ENCODE measurements at places on chromosomes 12 and 14.

DNA sequence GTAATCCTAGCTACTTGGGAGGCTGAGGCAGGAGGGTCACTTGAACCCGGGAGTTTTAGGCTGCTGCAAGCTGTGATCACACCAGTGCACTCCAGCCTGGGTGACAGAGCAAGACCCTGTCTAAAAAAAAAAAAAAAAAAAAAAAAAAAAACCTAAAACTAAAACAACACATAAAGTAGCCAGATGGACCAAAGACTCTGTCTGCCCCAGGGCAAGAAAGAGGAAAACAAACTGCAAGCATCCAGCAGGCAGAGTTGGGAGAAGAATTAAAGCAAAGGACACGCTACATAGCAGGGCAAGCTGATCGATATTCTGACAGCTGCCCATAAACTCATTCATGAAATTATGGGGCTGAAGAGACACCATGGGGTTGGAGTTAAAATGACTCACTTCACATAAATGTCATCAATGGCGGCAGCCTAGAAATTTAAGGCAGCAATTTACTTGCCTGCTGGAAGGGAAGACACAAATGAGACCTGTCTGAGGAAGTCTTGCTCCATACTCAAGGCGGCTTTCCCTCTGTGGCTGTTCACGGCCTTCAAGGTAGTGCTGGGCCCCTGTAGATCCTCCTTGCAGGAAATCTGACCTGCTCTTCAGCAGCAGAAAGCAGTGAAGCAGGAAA lies 259.1 kb upstream of the FKBP4 start:
- no peak for DNase-seq

DNA sequence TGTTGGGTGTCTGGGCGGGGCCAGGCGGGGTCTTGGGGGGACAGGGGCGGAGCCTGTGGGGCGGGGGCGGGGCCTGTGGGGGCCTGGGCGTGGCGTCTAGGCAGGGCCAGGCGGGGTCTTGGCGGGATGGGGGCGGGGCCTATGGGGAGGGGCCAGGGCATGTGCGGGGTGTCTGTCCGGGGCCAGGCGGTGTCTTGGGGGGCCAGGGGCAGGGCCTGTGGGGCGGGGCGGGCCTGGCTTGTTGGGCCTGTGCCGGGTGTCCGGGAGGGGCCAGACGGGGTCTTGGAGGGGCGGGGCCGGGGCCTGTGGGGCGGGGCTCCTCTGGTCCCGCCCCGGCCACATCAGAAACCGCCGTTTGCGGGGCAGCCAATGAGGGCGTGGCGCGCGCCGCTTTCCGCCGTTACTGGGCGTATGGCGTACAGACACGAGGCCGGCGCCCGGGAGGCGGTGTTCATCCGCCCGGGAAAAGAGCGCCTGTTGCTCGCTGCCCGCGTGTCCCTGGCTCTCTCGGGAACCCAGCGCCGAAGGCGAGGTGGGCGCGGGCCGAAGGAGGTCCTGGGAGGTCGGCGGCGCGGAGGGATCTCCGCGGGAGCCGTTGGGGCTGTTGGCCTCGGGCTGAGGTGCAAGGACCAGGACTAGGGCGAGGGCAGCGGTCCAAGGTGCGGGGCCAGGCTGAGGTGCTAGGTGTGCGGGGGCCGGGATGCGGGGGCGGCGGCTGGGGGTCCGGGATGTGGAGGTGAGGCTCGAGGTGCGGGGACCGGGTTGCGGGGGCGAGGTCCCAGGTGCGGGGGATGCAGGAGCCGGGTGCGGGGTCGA lies at the start of gene PIWIL1:
PIWIL1 (plus strand) TSS at position 400 of the 816 bp plus-strand sequence. CDS start 4,705 bp downstream, outside the sequence.
- no peak for DNase-seq

DNA sequence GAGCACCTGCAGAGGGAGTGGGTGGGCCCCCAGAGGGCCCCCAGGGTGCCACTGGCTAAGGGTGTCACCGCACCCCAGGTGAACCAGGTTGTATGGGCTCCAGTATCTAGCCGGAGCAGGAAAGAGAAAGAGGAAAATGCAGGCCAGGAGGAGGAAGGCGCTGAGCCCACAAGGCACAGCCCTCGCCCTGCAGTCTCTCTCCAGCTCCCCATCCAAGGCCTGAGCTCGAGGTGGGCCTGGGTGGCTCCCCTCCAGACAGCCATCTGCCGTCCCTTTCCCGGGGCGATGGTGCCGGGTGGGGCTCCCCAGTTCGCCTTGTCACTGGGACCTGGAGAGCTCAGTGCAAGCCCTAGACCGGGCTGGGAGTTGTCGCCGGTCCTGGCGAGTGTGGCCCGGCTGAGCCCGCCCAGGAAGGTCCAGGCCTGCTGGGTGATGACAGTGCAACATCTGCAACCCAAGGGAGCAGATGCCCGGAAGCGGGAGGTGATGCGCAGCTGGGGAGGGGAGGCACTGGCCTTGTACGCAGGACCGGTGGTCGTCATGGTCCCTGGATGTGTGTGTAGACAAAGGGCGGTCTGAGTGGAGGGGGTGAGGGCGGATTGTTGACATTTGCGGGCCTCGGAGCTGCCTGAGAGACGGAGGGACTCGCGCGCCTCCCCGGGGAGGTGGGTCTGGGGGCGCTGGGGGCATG lies 716 bp downstream of the TMEM179 start:
- DNase-seq, result no peak

DNA sequence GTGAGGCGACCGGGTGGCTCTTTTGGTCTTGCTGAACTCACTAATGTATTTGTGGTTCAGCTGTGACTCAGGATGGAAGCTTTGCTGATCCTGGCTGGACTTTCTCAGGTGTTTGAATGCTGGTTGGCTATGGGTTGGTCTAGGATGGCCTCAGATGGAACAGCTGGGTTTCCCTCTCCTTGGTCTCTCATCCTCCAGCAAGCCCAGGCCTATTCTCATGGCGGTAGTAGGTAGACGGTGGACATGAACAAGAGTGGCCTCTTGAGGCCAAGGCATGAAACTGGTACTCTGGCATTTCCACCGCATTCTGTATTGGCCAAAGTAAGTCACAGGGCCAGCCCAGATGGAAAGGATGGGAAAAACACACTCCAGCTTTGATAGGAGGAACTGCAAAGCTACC lies 11.8 kb upstream of the POLR3B start:
- DNase-seq, result no peak

DNA sequence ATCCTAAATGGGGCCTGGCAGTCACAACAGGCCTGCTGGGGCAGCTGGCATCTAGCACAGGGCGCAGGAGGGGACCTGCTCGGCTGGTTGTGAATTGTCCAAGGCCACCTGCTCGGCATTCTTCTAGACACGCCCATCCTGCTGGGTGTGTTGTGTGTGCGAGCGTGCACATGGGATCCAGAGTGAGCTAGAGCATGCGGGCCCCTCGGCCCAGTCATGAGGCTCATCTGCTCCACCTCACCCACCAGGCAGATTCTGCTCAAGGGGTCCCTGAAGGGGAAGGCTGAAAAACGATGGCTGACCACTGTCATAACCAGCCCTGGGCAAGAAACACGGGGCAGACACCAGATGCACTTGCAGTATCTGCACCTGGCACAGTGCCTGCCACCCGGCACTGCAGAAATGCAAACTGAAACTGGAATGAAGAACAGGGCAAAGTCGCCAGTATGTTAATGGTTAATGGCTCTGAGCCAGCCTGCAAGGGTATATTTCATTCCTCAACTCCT lies 31.8 kb downstream of the MAX start:
- DNase-seq, result no peak

- no peak for DNase-seq
Observed at GRCh38 chr12:57983146-57983857, 41.9 kb downstream of the ATP23 start.
